HTR-8/SVneo (cell line): ENCODE measurements at places on chromosomes 1 and 21.

GRCh38 chr1:42937836-42938644, 20.6 kb downstream of the SLC2A1 start:
- no peak for DNase-seq

GRCh38 chr1:205144046-205144720, 22.4 kb upstream of the RBBP5 start:
- no peak for DNase-seq

GRCh38 chr1:17717594-17718535, 37.3 kb upstream of the ACTL8 start:
- DNase-seq, result no peak

DNA sequence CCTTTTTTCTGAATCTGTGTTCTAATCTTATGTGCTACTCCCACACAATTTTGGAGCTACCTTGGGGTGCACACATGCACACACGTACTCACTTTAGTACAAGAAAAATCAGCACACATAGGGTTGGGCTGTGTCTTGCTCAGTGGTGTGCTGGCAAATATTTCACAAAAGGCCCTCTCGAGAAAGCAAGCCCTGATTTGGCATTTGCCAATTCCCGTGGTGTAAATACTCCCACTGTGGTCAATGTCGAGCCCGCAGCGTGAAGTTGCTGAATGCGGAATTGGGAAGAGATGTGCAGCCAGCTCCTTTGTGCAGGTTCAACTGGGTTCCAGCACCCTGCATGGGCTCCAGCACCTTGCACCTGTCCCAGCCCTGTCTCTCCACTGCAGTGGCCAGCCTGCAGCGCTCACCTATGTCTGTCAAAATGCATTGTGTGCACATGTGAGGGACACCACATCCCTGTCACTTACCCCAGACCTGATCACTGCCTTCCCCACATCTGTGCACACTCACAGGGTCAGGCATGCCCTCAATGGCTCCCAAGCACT, 78.4 kb upstream of the WNT4 start:
- no peak for DNase-seq

DNA sequence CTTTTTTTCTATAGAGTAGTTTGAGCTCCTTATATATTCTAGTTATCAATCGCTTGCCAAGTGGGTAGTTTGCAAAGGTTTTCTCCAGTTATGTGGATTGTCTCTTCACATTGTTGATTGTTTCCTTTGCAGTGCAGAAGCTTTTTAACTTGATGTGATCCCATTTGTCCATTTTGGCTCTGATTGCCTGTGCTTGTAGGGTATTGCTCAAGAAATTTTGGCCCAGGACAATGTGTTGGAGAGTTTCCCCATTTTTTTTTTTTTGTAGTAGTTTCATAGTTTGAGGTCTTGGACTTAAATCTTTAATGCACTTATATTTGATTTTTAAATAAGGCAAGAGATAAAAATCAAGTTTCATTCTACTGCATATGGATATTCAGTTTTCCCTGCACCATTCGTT, 774.8 kb upstream of the ADAMTS5 start:
- DNase-seq, result no peak

GRCh38 chr1:174914991-174915390, 84.8 kb upstream of the CACYBP start:
- no peak for DNase-seq
